ENCODE measurements at places on chromosomes 2 and 18.

GRCh38 chr2:218229239-218229638 is 12.2 kb downstream of the ARPC2 start:
- DNase-seq = no peak

GRCh38 chr2:108786354-108787215 is at the start of gene CCDC138:
Gene CCDC138, plus strand, starts transcription at chr2:108786771. Its CDS starts 52 bp downstream, at chr2:108786823.
- DNase-seq = peak; percentile 90

- no peak for DNase-seq
Observed at GRCh38 chr2:10297959-10298531, 4.7 kb upstream of the HPCAL1 start.

DNA sequence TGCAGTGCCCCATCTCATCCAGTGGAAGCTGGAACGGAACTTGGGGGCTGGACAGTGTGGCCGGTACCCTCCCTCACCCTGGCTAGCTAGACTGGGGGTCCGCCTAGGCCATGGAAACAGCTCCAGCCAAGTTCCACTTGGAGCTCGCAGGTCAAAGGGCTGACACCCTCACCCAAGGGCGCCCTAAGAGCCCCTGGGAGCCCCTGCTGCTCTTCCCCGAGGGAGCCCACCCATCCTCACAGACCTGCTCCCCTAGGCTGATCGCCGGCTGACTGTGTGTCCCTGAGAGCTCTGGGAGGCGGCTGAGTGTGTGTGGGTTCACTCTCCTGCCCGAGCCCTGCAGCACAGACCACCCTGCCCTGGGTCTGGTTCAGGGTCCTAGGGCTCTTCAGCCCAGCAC is 118.2 kb upstream of the OTOS start:
- DNase-seq = no peak

DNA sequence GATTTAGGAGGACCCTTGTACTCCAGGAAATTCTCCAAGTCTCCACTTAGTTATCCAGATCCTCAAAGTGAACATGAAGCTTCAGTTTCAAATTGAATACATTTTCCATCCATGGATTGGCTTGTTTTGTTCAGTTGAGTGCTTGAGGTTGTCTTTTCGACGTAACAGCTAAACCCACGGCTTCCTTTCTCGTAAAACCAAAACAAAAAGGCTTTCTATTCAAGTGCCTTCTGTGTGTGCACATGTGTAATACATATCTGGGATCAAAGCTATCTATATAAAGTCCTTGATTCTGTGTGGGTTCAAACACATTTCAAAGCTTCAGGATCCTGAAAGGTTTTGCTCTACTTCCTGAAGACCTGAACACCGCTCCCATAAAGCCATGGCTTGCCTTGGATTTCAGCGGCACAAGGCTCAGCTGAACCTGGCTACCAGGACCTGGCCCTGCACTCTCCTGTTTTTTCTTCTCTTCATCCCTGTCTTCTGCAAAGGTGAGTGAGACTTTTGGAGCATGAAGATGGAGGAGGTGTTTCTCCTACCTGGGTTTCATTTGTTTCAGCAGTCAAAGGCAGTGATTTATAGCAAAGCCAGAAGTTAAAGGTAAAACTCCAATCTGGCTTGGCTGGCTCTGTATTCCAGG is at the start of gene CTLA4:
Gene CTLA4 (plus strand): TSS at position 211 of the 640 bp plus-strand sequence. CDS start 172 bp downstream, at position 383.
- no peak for DNase-seq

DNA sequence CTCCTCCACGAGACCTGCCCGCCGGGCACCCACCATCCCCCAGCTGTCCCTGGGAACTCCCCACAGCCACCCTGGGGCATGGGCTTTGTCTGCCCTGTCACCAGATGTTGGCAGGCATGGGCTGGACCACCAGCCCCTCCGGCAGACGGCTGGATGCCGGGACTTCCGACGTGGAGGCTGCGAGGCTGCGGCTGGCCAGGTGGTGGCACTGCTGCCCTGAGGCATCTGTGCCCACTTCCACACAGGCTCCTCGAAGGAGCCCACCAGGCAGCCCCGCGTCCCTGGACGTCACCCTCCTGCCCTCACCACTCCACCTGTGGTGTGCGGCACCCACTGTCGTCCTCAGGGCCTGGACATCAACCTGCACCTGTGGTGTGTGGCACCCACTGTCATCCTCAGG is 319.9 kb upstream of the SALL3 start:
- no peak for DNase-seq

All from LoVo (cell line).